ENCODE measurements at places on chromosomes 2 and 18.

DNA sequence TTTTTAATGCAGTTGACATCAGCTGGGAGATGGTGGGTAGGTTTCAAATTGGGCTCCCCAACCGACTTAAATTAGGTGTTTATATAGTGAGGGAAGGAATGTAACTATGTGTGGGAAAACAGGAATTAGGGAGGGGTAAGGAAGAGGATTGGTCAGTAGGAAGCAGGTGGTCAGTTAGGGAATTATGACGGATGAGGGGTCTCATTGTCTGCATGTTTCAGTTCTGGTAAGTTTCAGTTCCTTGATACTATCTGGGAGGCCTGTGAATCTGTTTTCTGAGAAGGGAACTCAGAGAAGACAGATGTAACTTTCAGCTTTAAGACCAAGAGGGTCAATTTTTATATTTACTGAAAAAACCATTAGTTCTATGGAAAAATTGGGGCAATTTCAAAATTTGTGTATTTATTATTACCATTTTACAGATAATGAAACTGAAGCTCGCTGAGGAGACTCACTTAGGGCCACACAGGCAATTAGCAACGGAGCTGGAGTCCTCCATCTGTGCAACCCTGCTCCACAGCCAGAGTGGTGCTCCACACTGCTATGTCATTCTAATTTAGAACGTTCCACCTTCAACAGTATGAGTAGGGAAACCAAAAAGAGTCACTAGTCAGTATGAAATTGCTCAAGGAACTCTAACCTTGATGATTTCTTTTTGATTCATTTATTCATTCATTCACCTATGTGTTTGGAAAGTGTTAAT, 36.0 kb upstream of the CCDC195 start:
- DNase-seq: no peak

DNA sequence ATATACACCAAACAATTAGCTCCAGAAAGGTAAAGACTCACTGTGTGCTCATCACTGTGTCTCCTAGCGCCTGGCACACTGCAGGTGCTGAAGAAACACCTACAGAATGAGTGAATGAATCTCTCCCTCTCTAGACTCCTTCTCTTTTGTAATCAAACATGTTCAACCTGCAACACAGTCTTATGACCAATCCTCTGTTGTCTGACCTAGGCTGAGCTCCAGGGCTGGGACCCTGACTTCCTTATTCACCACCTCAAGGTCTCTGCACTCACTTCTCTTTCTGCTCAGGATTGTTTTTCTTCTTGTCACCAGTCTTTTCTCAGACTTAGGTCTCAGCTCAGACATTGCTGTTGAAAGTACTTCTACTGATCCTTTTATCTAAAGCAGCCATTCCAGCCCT, 9.8 kb downstream of the CKAP2L start:
- no peak for DNase-seq

GRCh38 chr2:46187112-46187618, 110.0 kb upstream of the EPAS1 start:
- no peak for DNase-seq

DNA sequence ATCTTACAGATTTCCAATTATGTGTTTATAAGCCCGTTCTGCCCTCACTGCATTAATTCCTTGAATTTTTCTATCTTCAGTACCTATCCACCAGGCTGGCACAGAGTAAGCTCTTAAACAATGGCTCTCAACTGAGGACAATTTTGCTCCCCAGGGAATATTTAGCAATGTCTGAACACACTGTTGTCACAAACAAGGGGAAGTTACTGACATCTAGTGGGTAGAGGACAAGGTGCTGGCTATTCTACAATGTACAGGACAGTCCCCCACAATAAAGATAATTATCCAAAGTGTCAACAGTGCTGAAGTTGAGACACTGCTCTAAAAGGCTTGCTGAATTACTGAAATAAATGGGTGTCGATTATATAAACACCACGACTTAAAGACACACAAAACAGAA, 5.0 kb downstream of the NDUFS1 start:
- DNase-seq: no peak

- no peak for DNase-seq
Measured at GRCh38 chr2:168622559-168622958, 166.5 kb downstream of the CERS6 start.

DNA sequence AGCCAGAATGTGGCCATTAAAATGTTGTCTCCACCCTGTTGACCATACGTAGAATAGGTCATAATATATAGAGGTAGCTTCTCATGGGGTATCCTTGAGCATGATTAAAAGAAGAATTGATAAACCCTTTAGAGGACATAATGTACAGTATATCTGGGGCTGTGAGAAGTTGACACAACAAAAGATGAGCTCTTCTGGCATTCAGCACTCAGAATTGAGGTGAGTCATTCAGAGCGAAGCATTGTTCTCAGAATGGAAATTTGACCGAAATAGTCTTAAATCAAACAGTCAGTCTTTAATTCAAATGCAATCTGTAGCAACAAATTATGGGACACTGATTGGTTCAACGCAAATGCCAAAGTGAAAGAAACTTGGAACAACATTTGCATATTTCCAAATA, 47.3 kb downstream of the CTAGE1 start:
- DNase-seq: no peak

GRCh38 chr2:172011812-172012575, 12.2 kb downstream of the METAP1D start:
- no peak for DNase-seq

DNA sequence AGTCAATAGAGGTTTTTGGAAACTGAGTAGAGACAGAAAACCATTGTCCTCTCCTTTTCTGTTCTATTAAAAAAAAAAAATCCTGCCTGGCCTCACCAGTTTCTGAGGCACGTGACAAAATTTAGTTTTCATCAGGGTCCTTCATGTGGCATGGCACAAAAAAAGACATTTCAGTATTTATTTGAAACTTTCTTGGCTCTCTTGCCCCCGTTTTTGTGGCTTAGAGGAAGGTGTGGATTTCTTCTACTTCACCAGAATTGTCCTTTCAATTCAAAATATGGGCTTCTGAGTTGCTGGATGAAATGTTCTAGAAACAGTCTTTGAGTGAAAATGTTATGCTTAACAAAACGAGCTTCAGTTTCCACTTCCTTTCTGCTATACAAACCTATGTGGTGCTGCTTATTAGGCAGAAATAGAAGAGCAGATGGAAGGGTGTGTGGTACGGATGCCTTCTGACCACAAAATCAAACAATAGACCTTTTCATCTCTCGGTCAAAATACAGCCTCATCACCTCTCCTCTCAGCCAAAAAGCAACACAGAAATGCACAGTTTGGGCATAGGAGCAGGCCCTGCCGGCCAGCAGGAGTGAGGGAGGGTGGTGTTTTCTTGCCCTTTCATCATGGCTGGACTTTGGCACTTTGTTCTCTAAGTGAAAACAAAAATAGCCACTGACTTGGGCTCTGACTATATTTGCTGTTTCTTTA, 89.2 kb downstream of the SH3RF3 start:
- peak; percentile 77 for DNase-seq

DNA sequence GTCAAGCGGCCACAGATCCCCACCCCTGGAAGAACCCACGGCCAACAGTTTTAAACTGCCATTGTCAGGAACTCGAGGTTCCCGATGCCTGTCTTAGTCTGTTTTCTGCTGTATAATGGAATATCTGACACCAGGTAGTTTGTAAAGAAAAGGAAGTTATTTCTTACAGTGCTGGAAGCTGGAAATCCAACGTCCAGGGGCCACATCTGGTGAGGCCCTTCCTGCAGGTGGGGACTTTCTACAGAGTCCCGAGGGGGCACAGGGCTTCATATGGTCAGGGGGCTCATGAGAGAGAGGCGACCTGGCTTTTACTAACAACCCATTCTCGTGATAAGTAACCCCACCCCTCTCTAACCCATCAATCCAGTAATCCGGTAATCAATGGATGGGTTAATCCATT, 501.6 kb upstream of the MYT1L start:
- DNase-seq: no peak

- DNase-seq: no peak
Measured at GRCh38 chr2:238169708-238170251, 11.0 kb downstream of the ERFE start.

DNA sequence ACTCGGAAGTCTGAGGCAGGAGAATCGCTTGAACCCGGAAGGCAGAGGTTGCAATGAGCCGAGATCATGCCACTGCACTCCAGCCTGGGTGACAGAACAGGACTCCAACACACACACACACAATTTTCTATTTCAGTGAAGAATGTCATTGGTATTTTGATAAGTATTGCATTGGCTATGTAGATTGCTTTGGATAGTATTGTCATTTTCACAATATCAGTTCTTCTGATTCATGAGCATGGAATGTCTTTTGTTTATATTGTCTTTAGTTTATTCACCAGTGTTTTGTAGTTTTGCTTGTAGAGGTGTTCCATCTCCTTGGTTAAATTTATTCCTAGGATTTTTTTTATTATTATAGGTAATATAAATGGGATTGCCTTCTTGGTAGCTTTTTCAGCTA, 693.4 kb upstream of the SYT4 start:
- DNase-seq: peak; percentile 2

GRCh38 chr2:45743531-45744396, 92.3 kb downstream of the PRKCE start:
- DNase-seq: no peak

DNA sequence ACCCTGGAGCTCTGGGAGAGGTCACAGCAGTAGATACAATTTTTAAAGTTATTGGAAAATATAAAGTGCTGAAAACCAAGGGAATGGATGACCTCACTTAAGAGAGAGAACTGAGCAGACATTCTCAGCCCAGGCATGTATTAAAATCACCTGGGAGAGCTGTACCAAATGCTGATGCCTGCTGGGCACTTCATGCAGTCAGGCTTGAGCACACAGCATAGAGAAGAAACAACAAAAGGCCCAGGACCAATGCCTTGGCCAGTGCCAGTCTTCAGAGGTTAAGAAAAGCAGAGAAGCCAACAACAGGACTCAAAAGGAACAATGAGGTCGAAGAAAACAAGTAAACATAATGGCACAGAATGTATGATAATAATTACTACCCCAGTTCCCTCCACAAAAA, 211.8 kb downstream of the L3MBTL4 start:
- no peak for DNase-seq

GRCh38 chr2:204840504-204840903, 295.2 kb downstream of the PARD3B start:
- no peak for DNase-seq

All from urothelium cell line (cell line).